Posterior vena cava (tissue), 2 donors: ENCODE measurements at places on chromosomes 16 and 17. TPM values are rescaled to one million over a fixed set of nuclear protein-coding genes. Genes with fewer than 3 reads are reported as not detected.

- no peak for DNase-seq
Measured at GRCh38 chr17:50660042-50660886, 25.6 kb downstream of the ABCC3 start.

DNA sequence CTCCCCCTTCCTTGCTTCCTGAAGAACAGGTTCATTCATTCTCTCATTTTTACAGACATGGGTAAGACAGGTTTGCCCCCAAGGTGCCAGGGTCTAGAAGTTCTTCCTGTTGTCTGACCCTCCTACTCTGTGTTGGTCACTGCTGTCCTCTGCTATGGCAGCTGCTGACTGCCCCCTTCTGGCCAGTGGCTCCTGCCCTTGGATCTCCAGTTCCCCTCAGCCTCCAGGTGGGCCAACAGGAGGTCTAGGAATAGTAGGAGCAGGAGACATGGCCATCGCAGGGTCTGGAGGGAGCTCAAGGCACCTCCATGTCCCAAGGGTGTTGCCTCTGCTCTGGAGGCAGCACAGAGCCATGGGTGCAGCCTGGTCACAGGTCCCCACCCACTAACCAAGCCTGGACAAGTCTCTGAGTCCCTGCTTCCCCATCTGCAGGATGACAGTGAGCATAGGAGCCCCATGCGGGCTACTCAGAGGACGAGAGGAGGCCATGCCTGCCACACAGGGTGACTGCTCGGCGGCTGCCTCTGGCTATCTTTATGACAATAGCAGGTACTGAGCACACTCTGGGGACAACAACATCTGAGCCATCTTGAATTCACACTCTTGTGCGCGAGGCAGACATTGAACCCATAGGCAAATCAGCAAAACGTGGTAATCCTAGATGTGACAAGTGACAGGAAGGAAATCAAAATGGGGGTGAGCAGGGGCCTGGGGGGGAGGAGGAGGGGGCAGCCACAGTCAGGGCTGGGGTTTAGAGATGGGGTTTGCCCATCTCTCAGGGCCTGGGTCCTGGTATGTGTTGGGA is 27.0 kb upstream of the NXPH3 start:
- DNase-seq, result no peak

DNA sequence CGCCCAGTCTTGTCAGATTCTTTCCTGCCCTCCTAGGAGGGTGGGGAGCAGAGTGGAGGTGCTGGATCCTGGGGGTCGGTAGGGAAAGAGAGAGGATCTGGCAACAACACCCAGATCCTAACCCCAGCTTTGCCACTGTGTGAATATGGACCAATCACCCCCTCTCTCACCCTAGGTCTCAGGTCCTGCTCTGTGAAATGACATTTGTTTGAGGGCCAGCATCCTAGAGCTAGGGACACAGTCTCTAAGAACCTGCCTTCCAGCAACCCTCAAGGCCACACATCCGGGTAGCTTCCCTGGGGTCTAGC is 28.4 kb upstream of the MAP3K14 start:
- DNase-seq, result peak; percentile 26

GRCh38 chr16:73887911-73888310 is 408.7 kb upstream of the PSMD7 start:
- no peak for DNase-seq

Gene ZDHHC1
- total RNA-seq, result 10.7 TPM

DNA sequence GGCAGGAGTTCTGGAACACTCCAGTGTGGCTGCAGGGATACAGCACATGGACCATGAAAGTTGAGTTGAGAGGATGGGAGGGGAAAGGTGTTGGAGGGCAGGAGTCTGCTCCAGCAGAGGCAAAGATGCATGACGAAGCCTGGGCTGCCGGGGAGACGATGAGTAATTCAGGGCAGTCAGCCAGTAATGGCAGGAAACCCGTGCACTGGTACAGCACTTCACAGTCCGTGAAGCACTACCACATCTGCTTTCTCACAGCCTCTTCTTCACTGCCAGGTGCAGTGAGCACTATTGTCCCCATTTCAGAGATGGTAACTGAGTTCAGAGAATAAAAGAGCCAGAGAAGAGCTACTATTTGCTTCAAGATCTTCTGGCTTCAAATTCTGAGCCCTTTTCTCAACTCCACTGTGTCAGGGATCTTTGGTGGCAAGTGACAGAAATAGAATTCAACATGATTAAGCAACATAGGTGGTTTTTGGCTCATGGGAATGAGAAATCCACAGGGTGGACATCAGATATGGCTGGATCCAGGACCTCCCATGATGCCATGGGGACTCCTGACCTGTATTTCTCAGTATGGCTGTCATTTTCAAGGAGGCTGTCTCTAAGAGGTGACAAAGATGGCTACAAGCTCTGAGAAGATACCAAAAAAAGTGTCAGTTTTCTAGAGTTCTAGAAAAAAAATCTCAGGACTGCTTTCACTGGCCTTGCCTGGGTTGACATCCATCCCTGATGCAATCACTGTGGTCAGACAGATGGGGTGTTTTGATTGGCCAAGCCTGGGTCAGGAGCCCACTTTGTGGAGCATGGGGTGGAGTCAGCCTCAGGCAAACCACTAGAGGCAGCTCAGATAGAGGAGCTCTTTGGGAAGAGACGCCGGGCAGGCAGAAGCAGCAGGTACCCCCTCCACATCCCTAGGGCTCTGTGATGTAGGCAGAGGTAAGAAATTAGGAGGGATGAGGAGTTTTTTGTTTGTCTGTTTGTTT is 24.7 kb downstream of the IL21R start:
- no peak for DNase-seq

DNA sequence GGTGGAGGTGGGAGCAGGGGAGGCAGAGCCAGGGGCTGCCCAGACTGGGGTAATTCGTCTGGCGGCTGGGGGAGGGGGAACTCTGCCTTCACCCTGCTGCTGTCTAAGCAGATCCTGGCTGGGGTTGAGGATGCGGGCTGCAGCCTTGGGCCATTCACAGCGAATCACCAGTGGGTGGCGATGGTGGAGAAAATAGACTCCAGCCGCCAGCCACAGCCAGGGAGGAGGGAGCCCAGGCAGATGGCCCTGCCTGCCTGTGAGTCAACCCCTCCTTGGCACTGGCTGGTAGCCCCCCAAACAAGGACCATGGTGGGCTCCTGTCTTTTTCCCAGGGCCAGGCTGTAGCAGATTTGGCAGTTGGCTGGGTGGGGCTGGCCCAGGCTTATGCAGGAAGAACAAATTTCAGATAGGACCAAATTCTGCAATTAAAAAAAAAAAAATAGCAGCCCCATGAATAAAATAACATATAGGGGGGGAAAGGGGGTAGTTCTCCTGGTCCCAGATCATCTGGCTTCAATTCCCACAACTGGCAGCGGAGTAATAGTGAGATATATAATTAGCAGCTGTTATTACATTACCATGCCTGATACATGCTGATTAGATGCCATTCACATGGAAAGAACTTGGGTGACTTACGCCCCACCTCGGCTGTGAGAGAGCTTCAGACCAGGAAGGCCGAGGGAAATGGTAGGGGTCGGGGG is 41.5 kb upstream of the CDH5 start:
- no peak for DNase-seq

DNA sequence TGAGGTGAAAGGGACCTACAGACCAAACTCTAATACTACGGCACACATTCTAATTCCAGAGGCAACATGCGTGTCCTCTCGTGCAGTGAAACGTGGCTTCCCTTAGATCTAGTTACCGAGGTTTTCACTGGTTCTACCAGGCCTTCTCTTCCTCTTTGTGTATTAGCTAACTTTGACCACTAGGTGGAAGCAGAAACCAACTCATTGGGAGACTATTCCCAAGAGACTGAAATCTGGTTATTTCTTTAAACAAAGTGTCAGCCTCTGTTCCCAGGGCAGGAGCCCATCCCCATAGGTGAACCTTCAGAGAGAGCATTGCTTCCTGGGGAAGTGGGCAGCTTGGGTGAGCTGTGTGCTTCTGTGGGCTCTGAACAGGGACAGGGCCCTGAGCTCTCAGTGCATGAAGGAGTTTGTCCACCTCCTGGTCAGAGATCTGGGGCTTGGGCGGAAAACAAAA is 19.7 kb upstream of the RCVRN start:
- DNase-seq, result no peak

Gene TUBG2
- 17.9 TPM for total RNA-seq

GRCh38 chr17:55116440-55116914 is 147.9 kb downstream of the STXBP4 start:
- DNase-seq, result no peak

DNA sequence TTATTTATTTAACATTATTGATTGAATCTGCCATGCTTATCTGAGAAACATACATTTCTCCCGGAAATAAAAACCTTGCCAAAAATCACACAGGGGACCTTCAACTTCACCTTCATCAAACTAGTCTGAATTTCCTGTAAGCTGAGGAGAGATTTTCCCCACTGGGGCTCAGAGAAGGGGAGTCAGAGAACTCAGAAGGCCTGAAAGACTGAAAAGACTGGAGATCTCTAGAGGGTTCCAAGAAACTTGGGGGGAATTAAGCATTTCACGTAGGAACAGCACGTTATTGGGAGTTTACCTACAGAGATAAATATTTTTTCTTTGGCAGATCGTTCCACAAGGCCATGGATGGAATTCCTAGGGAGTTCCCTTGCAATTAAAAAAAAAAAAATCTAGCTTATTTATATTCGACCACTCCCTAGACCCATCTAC is 528 bp upstream of the NOL11 start:
- DNase-seq, result no peak

Gene TBC1D28
- total RNA-seq, result not detected

- peak; percentile 50 for DNase-seq
Measured at GRCh38 chr16:10812312-10813098, 6.1 kb downstream of the TVP23A start.

Gene SDR42E2
- total RNA-seq, result not detected

DNA sequence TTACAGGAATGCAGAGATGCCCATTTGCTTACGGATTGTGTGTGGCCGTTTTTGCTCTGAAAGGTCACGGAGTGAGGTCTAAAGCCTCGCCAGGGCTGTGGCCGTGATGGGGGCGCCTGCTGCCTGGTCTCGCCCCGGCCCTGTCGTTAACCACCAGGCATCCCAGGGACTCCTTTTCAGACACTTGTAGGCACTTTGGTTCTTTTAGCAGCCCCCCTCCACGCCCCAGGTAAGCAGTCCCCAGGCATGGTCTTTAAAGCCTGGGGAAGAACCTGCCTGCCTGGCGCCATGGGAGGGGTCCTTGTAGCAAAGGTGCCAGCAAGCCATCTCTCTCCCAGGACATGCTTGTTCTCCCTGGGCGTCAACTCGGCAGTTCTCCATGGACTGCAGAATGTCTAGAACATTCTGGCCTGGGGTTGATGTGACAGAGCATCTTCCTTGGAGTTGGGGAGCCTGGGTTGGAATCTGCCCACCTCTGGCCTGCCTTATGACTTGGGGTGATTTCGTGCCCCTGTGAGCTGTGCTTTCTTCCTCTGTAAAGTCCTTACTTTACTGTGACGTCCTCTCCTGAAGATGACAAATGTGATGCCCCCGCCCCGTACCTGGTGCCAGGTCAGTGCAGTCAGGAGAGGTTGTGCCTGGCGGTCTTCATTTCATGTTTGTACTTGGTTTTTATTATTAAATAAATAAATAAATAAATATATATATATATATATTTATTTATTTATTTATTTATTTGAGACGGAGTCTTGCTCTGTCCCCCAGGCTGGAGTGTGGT is 5.4 kb downstream of the KCTD5 start:
- no peak for DNase-seq

DNA sequence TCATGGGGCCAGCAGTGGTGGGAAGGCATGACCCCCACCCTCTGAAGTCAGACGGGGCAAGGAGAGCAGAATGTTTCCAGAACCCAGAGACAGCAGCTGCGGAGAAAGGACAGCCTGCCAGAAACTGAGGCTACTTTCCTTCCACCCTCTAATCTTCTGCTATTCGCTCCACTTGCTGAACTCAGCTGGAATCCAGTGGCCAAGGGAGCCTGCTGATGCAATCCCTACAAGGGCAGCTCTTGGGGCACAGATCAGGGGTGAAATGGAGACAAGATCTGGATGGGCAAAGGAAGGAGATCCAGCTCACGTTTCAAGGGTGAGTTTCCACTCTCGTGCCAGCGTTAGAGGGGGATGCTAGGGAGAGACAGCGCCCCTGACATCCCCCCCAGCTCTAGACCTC is 479.1 kb downstream of the SLC39A11 start:
- DNase-seq, result no peak

- no peak for DNase-seq
Measured at GRCh38 chr17:79808763-79809529, 12.1 kb upstream of the CBX8 start.

- DNase-seq, result no peak
Measured at GRCh38 chr17:28724500-28725165, 1.4 kb downstream of the TLCD1 start.

DNA sequence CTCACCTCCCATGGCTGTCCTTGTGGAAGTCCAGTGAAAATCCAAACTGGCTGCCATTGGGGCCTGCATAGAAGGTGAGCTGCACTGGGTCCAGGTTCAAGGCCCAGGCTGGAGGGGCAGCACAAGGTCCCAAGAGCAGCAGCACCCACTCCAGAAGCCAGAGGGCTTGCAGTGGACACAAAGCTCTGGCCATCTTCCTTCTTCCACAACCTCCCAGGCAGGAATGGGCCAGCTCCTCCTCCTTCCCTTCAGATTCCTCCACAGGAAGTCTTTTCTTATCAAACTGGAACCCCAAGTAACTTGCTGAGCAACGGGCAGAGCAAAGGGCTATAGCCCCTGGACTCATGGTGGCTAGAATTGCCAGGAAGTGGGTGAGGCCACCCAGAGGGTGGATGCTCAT is at the start of gene ITGA2B:
ITGA2B (minus strand) TSS at position 369 of the 400 bp plus-strand sequence; CDS start at position 193, 176 bp downstream.
- DNase-seq, result peak; percentile 38

- no peak for DNase-seq
Measured at GRCh38 chr17:40033339-40033738, 18.1 kb downstream of the CSF3 start.

Gene SLFN11
- 35.3 TPM for total RNA-seq

- DNase-seq, result peak; percentile 98
Measured at GRCh38 chr16:84726079-84726668, 26.4 kb downstream of the USP10 start.

Gene UBB
- total RNA-seq, result 581 TPM

Gene MFSD6L
- total RNA-seq, result not detected
